ENCODE measurements at places on chromosomes 11 and 22. TPM values are rescaled to one million over a fixed set of nuclear protein-coding genes. Genes with fewer than 3 reads are reported as not detected.

GRM5 gene
- total RNA-seq, result not detected

NUP98 gene
- 66.8 TPM for total RNA-seq

LPXN gene
- 1.4 TPM for total RNA-seq

GPHA2 gene
- total RNA-seq, result not detected

CENPM gene
- 1.1 TPM for total RNA-seq

GNAZ gene
- 1.3 TPM for total RNA-seq

MUC5AC gene
- under 0.01 TPM for total RNA-seq

AQP11 gene
- 2.8 TPM for total RNA-seq

SHANK2 gene
- 4.9 TPM for total RNA-seq

EHF gene
- total RNA-seq, result 0.18 TPM

RTN3 gene
- total RNA-seq, result 151 TPM

OR8B12 gene
- not detected for total RNA-seq

MS4A6A gene
- total RNA-seq, result not detected

MMP27 gene
- not detected for total RNA-seq

OR8G5 gene
- not detected for total RNA-seq

C11orf24 gene
- 42.1 TPM for total RNA-seq
